Thymus (tissue), 14 donors: ENCODE measurements at places on chromosomes 5 and 9.

DNA sequence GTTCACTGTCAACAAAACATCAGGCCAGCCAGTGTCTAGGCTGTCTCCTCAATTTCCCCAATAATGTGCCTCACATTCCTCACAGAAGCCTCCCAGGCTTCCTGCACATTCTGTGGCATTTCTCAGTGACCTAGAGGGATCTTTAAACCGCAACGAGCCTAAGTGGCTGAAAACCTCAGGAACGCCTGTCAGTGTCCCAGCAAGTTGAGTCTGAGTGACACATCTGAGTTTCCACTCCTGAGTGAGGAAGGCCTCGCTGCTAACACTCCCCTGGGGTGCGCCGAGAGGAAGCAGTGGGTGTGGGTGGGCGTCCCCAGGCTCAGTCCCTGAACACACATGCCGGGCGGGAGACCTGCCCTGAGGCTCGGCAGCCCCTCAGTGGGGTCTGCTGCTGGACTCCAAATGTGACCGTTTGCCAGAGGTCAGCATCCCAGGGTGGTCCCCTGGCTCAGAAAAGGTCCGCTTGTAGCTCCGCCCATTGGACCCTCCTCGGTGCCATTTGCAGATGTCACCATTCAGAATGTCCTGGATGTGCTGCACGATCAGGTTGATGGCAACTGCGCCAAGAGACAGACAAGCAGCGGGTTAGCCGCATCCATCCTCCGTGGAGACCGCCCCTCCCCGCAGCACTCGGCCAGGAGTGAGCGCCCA lies 6.3 kb downstream of the UCK1 start:
- DNase-seq, result no peak

DNA sequence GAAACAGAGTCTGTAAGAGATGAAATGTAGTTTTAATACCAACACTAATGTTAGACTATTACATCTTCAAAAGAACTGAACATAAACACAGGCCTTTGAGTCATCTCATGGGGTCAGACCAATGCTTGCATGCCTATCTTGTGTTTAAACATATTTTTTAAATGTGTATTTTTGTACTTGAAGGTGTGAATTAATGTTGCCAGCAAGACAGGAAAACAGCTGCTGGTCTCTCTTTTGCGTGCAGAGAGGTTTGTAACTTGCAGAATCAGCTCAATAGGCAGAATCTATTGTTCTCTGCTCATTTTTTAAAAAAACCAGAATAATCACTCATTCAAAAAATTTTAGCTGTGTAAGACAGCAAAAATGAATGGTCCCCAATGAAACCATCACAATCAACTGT lies 180.2 kb downstream of the ALDH1A1 start:
- DNase-seq, result no peak

GRCh38 chr9:76876098-76876497 lies 29.8 kb downstream of the PRUNE2 start:
- DNase-seq, result no peak

DNA sequence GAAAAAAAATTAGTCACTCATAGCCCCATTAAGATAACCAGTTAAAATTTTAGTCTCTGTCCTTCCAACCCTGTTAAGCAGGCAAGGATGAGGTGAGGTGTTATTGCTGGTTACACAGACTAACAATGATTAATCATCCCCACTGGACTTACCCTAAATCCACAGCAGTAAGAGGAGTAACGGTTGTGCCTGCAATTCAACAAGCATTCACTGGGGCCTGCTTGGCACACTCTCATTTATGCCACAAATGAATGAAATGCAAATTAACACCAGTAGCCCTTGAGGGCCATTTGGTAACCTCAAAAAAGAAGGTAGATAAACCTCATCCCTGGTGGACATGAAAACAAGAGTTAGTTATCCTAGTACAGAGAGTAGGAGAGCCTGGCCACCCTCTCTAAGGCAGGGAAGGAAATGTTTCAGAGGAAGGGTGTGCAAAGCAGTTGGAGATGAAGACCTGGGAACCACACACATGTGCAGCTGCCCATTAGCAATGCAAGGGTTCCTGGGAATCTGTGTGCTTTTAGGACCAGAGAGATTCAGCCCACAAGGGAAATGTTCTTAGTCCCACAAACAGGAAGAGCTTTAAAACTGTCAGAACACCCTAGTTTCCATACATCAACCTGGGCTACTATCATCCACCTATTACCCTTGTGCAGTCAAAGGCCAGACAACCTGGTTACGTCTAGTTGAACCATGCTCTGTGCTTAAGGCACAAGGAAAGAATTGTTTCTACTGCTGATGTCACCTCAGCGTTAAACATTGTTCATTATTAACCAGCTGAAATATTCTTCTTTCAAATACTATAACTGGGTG lies 7.7 kb downstream of the LHFPL2 start:
- no peak for DNase-seq

- DNase-seq, result no peak
Measured at GRCh38 chr5:122480146-122480545, 168.1 kb downstream of the SNCAIP start.

DNA sequence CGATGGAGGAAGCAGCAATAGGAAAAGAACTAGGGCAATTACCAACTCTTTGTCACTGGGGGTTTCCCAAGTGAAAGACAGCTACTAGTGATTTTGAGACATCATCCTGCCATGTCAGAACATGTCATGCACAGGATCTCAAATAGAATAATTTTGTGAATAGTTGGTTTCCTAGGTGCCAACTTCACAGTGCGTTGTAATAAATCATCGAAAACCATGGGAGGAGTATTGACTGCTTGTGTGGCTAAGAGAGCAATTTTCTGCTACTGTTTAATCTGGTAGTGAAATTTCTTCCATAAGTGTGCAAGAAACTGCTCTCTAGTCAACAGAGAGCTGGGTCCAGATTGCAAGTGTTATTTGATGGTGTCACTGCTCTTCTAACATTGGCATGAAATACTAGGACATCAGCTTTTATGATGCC lies 168.6 kb downstream of the NNT start:
- no peak for DNase-seq

GRCh38 chr9:6566409-6567139 lies 79.0 kb downstream of the GLDC start:
- DNase-seq, result no peak

DNA sequence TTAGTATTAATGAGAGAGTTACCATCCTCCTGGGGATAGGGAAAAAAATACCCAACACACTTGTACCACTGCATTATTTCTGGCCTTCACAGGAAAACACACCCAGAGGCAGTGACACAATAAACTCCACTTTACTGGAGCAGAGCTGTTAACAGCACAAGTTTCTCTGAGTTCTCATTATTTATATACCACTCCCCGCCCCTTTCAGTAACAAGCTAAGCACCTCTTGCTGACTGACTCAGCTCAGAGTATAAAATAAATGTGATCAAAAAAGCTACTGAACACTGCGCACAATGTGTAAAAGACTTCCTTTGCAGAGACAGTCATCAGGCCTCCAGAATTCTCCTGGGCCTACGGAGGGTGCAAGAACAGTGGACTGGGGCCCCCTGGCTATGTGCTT lies 21.6 kb downstream of the KLF9 start:
- no peak for DNase-seq

- DNase-seq, result no peak
Measured at GRCh38 chr5:142852416-142853198, 82.4 kb downstream of the ARHGAP26 start.

- no peak for DNase-seq
Measured at GRCh38 chr9:120324461-120324860, 255.5 kb downstream of the CDK5RAP2 start.

GRCh38 chr5:149575131-149575530 lies 6.2 kb upstream of the ARHGEF37 start:
- DNase-seq, result no peak

DNA sequence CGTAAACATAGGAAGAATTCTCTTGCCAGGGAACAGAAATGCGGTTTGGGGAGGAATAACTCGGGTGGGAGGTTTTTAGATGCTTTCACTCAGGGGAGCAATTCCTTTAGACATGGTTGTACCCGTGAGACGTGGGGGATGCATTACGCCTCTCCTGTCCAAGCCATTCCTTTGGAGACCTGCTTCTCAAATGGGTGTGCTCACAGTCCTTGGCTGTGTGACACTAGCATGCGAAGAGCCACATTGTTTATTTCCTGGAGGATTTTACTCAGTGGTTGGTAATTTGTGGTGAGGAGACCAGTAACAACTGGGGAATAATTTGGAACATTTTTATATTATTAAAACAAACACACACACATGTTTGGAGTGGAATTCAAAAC lies 18.5 kb downstream of the COL15A1 start:
- DNase-seq, result no peak

GRCh38 chr5:138364576-138364975 lies 12.1 kb downstream of the KDM3B start:
- no peak for DNase-seq

GRCh38 chr5:154727361-154727760 lies 27.8 kb upstream of the LARP1 start:
- no peak for DNase-seq

GRCh38 chr9:133955821-133956411 lies 36.2 kb downstream of the VAV2 start:
- peak; percentile 19 for DNase-seq

DNA sequence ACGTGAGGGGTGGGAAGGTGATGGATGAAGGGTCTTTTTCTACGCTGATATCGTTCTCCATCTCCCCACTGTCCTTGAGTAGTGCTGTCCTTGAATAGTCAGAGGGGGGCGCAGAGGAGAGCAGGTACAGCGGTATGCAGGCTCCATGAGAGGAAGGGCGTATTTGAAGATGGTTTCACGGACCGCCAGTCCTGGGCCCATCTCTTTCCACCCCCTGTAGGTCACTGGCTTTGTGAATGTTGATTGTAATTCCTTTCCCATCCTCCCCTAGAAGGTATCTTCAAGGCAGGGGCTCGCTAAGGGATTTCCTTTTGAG lies 40.8 kb upstream of the DAB2IP start:
- no peak for DNase-seq

DNA sequence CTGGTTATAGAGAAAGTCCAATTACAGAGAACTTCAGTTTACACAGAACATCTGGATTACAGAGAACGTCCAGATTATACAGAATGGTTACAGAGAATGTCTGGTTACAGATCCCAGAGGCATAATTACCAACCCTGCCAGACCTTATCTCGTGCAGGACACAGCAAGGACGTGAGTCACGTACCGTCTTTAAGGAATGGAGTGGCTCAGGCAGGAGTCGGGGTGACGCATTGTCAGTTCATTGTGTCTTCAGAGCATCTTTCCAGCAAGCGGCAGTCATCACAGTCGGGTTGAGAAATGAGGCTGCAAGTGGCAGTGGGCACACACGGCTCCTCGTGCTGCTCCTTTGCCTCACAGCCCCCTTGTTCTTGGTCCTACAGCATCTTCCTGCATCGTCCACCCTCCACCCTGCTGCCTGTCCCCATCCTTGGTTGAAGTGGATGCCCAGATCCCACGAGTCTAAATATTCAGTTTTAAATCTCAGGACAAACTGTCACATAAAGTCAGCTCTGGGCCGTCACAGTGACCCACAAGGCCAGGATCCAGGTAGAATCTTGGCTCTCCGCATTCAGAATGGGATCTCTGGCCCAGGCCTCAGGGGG lies 30.0 kb upstream of the SLC6A19 start:
- DNase-seq, result no peak

DNA sequence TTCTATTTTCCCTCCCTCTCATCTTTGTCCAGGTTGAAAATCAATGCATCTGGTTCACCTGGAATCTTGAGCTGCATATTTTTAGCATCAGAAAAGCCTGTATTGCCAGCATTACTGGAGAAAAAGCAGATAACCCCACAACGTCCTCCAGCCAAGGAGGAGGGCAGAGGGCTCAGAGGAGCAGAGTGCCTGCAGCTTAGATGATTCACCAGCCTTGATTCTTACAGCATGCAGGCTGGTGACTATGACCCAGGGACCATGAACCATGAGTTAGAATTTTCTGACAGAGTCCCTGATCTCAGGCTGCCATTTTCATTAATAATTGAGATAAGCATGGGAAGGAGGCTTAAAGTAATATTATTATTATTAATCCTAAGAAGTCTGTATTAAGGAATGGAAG lies 278.2 kb downstream of the BRINP1 start:
- DNase-seq, result no peak

GRCh38 chr5:113489299-113489698 lies 1.0 kb upstream of the MCC start:
- no peak for DNase-seq

DNA sequence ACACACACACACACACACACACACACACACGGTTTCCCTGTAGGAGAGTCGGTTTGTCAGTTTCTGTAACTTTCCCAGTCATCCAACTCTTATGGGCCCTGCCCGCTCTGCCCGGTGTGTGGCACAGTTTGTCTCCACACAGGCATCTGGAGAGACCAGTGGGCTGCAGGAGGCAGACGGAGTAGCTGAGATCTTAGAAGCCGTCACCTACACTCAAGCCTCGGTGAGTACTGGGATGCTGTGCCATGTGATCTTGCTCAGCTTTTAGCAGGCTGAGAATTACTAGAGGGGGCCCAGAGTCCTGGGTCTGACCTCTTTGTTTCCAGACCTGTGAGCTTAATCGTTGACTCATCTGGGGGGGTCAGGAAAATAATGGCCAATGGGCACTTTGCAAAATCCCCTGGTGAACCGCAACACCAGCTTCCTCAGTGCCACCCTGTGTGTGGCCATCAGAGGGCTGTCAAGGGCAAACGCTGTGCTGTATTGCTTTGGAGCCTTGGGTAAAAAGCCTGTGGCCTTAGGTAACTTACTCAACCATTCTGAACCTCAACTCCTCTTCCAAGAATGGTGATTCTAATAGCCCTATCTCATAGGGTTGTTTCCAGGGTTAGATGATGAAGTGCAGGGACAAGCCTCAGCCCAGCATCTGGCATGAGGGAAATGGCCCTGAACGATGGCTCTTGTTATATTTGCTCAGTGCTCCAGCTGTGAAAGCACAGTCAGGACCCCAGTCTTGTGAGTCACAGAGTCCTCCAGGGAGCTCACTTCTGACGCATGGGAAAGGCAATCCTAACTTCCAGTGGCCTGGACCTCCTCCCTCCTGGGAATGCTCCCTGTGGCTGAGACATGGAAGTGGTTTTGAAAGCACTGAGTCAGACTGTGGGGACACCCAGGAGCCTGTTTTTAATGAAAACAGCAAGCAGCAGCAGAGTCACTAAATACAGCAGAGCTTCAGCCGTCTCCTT lies 45.6 kb downstream of the COL15A1 start:
- no peak for DNase-seq

GRCh38 chr5:169970911-169971765 lies 9.2 kb downstream of the INSYN2B start:
- no peak for DNase-seq

GRCh38 chr9:116233160-116233530 lies 79.6 kb downstream of the PAPPA start:
- DNase-seq, result no peak

DNA sequence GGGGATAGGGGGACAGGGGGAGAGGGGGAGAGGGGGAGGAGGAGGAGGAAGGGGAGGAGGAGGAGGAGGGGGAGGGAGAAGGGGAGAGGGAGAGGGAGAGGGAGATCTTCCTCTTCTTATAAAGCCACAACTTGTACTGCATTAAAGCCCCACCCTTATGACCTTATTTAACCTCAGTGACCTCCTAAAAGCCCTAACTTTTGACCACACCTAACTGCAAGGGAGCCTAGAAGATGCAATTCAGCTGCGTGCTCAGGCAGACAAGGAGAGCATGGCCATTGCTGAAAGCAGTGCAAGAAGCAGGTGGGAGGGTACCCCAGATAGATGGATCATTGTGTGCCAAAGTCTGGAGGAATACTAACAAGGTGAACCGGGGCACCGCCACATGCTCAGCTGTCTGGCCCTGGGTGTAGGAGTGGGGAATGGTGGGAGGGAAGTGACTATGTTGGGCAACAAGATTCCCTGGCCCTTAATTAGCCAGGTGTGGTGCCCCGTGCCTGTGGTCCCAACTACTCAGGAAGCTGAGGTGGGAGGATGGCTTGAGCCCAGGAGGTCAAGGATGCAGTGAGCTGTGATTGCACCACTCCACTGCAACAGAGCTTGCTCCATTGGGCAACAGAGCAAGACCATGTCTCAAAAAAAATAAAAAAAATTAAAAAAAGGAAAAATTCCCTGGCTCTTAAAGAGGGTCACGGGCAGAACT lies 125.4 kb upstream of the BOD1 start:
- no peak for DNase-seq
